ENCODE measurements at places on chromosomes 16 and 17. TPM values are rescaled to one million over a fixed set of nuclear protein-coding genes. Genes with fewer than 3 reads are reported as not detected.

The PRDM7 gene
- polyA plus RNA-seq: not detected

The B3GNT9 gene
- 2.6 TPM for polyA plus RNA-seq

The HAGHL gene
- 30.7 TPM for polyA plus RNA-seq

The ATP2C2 gene
- 0.96 TPM for polyA plus RNA-seq

The JMJD6 gene
- polyA plus RNA-seq: 12.0 TPM

The QRICH2 gene
- polyA plus RNA-seq: 4.8 TPM

The TBC1D28 gene
- not detected for polyA plus RNA-seq

The C1QTNF8 gene
- not detected for polyA plus RNA-seq

The KCNH6 gene
- not detected for polyA plus RNA-seq

The SLC38A8 gene
- polyA plus RNA-seq: not detected

The FSCN2 gene
- polyA plus RNA-seq: not detected

The IL34 gene
- polyA plus RNA-seq: 0.42 TPM

The SPATA2L gene
- 2.8 TPM for polyA plus RNA-seq

DNA sequence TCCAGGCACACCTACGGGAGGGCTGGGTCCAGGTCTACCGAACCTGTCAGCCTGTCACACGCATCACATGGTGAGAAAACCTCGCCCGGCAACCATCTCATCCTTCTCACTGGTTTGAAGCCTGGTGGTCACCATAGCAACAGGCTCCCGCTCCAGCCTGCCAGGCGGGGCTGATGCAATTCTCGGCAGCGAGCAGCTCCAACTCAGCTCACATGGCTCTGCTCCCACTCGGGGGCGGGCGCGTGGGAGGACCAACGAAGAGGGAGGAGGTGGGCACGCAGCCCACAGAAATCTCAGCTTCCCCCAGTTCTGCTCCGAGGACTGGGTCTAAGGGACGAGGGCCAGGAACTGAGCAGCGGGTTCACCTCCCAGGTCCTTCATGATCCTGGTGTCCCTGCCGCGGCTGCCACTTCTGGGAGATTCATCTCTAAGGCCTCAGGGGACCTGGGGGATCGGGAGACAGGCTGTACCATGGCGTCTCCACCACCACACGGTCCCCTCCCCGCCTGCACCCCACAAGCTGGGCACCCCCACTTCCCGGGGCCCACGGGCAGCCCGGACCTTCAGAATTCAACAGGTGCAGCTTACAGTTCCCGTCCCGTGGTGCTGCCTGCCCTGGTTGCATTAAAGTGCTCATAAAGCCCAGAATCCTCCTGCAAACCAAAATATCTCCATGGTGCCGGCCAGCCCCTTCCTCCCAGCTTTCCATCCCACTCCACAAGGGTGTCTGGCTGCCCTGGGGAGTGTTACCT is 25.8 kb downstream of the ABR start:
- DNase-seq: no peak

DNA sequence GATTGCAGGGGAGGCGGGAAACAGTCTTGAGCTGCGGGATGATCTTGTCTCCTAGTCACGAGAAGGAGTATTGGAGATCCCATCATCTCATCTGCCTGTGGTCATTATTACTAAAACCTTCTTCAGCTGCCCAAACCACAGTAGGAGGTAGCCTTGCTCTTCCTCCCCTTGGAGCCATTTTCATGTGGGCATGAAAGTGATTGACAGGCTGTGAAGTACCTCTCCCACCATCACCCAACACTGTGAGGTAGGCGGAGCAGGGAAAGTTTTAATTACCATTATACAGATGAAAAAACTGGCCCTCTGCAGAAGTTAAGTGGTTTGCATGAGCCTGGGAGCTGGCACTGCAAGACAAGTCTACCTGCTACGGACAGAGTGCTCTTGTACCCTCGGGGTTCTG is 237.3 kb downstream of the MSI2 start:
- no peak for DNase-seq

- DNase-seq: no peak
Observed at GRCh38 chr16:3952737-3953131, 72.2 kb upstream of the CREBBP start.

DNA sequence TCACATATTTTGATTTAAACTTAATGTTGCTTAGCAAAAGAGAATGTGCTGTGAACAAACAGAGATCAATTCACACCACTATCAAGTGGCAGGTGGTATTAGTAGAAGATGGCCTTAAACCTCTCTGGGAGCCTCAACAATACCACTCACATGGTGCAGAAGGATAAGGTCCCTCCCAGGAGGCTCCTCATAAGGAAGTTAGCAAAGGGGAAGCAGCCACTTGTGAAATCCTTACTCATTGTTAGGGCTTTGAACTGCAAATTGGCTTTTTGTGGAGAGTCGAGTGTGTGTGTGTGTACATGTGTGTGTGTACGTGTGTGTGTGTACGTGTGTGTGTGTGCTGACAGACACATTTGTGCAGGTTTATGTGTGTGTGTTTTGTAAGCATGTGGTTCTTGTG is 48.9 kb upstream of the ASIC2 start:
- DNase-seq: no peak

GRCh38 chr16:49194537-49195236 is 87.0 kb downstream of the CBLN1 start:
- DNase-seq: no peak

- DNase-seq: no peak
Observed at GRCh38 chr17:28901866-28902818, 737 bp downstream of the DHRS13 start.

DNA sequence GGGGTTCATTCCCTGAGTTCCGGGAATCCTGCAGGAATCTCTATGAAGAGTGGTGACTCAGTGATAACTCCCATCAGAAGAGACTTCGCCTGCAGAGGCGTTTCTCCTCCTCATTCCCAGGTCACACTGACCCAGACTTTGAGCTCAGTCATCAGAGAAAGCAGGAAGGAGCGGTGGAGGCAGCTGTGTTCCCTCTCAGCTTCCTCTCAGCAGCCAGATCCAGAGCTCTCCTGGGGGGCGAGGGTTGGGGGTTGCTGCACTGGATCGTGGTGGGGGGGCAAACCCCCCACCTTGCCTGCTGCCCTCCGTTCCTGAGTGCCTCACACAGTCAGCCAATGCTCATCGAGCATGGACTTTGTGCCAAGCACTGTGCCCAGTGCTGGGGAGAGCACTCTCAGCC is 271.2 kb downstream of the CBLN1 start:
- DNase-seq: no peak

DNA sequence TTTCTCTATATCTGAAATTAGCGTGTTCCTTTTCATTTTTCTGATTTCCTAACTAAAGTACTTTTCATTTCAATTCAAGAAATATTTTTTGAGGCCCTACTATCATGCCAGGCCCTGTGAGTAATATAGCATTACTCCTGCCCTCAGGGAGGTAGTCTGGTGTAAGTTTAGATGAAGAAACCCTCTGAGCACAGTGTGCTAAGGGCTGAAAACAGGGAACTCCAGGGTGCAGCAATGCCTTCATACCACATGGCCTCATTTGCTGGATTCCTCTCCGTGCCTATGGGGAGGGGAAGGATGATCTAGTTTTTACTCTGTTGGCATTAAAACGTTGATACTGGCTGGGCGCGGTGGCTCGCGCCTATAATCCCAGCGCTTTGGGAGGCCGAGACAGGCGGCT is 4.7 kb downstream of the COQ9 start:
- DNase-seq: no peak

DNA sequence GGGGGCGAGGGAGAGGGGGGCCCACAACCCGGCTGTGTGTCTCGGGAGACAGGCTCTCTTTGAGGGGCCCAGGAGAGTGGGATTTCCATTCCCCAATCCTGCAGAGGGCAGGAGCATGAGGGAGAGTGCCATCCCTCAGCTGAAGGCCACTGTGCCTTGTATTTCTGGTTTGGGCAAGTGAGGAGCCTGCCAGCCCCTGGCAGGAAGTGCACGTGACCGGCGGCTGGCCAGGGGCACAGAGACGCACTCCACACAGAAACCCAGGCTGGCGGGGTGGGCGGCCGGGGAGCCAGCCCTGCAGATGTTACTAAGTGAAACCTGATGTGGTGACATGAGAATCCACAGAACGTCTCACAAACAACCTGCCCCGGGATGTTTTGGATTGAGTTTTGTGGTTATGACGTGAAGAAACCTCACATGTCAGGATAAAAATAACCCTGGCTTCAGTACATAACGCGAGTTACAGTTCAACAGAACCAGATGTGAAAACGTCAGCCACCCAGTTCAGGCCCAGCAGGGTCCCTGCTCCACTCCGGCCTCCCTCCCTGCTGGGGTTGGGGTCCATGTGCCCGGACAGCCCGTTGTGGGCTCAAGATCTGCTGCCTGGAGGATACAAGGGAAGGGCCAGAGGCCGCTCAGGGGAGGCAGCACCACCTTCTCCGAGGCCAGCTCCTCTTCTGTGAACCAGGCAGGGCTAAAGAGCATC is 51.7 kb upstream of the MTSS2 start:
- no peak for DNase-seq

DNA sequence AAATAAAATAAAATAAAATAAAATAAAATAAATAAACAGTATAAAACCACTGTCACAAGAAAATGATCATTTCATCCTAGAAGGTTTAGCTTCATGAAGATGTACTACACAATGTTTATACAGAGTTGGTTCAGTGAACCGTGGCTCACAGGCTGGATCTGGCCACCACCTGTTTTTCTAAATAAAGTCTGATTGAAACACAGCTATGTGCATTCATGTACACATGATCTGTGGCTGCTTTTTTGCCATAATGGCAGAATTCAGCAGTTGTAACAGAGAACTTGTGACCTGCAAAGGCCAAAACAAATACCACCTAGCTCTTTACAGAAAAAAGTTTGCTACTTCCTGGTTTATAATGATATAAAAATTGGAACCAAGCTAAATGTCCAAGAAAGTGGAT is 12.6 kb upstream of the RPRML start:
- DNase-seq: no peak

- DNase-seq: no peak
Observed at GRCh38 chr16:4744555-4745273, 10.4 kb downstream of the DNAAF8 start.

- DNase-seq: no peak
Observed at GRCh38 chr16:76376988-76377387, 99.8 kb downstream of the CNTNAP4 start.

- no peak for DNase-seq
Observed at GRCh38 chr17:66129759-66130158, 62.2 kb downstream of the CEP112 start.

GRCh38 chr16:28558456-28558855 is 4.7 kb downstream of the SGF29 start:
- DNase-seq: no peak

DNA sequence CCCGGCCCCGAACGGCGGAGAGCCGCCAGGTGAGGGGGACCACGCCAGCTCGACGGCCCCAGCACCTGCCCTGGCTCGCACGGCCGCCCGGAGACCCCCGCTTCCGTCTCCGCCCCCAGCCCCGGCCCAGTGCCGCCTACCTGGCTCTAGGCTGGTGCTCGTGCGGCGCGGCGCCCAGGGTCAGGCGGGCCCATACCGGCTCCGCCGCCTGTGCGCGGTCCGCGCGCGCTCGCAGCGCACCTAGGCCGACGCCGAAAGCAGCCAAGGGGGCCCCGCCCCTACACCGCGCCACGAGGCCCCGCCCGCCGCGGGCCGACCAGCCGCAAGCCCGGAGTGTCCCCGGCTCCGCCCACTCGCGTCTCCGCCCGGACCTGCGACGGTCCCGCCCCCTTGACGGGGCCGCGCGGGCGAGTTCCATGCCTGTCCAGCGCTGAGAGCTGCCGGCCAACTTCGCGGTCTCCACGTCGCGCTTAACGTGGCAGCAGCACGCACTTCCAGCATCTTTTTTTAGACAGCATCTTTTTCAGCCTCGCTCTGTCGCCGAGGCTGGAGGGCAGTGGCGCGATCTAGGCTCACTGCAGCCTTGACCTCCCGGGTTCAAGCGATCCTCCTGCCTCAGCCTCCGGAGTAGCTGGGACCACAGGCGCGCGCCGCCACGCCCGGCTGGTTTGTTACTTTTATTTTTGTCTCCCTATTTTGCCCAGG is at the start of gene SLC25A39:
TSS of gene SLC25A39 (minus strand) at position 253 of the 705 bp plus-strand sequence. CDS start 1,261 bp downstream, outside the sequence.
- peak; percentile 52 for DNase-seq

- no peak for DNase-seq
Observed at GRCh38 chr16:81421536-81421935, 23.1 kb upstream of the CMIP start.

GRCh38 chr16:90078579-90078895 is 1.4 kb upstream of the PRDM7 start:
- no peak for DNase-seq

- no peak for DNase-seq
Observed at GRCh38 chr16:66551788-66552285, 539 bp upstream of the CKLF start.

DNA sequence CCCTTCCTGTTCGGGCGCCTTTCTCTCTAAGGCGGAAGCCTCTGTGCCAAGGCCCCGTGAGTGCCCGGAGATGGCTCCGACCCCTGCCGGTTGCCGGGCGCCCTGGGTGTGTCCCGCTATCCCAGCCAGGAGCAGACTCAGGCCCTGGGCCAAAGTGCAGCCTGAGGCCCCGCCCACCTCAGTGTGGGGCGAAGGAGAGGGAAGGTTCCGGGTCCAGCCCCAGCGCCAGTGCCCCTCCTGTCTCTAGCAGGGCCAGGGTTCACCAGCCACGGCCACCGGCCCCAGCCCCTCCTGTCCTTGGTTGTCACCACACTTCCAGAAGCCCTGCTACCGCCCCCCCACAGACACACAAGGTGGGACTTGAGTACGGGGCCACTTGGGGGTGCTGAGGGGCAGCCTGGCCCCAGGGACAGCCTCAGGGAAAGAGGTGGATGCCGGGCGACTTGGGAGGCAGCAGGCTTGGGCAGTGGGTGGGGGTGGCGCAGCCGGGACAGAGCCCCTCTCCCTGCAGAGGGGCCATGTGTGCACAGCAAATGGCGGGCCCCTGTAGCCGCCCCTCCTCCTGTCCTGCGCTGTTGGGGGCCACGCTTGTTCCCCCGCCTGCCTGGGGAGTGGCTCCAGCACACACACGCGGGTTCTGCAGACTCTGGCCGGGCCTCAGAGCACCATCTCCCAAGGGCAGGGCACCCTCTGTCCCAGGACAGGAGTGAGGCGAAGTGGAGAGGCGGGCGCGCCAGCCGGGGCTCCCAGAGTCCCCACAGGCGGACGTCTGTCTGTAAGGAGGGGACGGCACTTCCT is 6.0 kb downstream of the C1QTNF8 start:
- DNase-seq: no peak

DNA sequence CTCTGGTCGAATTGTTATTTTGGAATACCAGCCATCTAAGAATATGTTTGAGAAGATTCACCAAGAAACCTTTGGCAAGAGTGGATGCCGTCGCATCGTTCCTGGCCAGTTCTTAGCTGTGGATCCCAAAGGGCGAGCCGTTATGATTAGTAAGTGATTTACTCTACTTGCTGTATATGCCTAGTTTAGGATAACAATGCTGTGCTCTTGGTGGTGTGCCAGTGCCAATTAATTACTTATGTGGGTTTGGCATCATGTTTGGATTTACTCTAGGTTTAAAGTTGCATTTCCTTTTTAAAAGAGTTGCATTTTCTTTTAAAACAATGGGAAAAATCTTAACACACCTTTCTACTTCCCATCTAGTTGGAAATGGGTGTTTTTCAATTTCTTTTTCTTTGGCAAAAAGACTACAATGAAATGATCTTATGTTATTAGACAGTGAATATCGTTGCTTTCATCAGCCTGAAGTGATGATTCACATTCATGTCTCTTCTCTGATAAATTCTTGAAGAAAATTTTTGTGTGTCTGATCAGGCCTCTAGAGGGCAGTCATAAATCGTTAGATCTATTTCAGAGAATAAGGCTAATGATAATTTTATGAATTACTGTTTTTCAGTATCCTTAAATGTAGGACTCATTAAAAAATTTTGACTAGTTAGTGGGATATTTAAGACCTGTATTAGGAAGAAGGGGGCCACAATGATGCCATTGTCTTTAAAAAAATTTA is 5.6 kb downstream of the SF3B3 start:
- no peak for DNase-seq

Data from keratinocyte (primary cell).